ENCODE measurements at places on chromosomes 2 and 18. TPM values are rescaled to one million over a fixed set of nuclear protein-coding genes. Genes with fewer than 3 reads are reported as not detected.

BOK gene
- total RNA-seq: 78.2 TPM

ZNF396 gene
- 0.54 TPM for total RNA-seq

DYSF gene
- 6.3 TPM for total RNA-seq

PLCL1 gene
- 21.2 TPM for total RNA-seq

FRZB gene
- 0.49 TPM for total RNA-seq

SKA1 gene
- total RNA-seq: 2.7 TPM

CDCA7 gene
- total RNA-seq: 1.1 TPM

FSIP2 gene
- not detected for total RNA-seq

KDSR gene
- total RNA-seq: 24.6 TPM

C2orf78 gene
- total RNA-seq: not detected

EDAR gene
- total RNA-seq: not detected

SERPINB3 gene
- not detected for total RNA-seq

MC5R gene
- not detected for total RNA-seq

ID2 gene
- 327 TPM for total RNA-seq

AQP4 gene
- not detected for total RNA-seq

RTKN gene
- total RNA-seq: 14.4 TPM

ANKRD30B gene
- not detected for total RNA-seq

PGAP1 gene
- 4.2 TPM for total RNA-seq

FAM237A gene
- total RNA-seq: not detected

IL1RL2 gene
- 1.4 TPM for total RNA-seq

SNORC gene
- total RNA-seq: not detected

MTA3 gene
- 19.1 TPM for total RNA-seq

TACR1 gene
- total RNA-seq: 4.7 TPM

Data from cardiac atrium fibroblast (primary cell).